ENCODE measurements at places on chromosomes 7 and 10.

DNA sequence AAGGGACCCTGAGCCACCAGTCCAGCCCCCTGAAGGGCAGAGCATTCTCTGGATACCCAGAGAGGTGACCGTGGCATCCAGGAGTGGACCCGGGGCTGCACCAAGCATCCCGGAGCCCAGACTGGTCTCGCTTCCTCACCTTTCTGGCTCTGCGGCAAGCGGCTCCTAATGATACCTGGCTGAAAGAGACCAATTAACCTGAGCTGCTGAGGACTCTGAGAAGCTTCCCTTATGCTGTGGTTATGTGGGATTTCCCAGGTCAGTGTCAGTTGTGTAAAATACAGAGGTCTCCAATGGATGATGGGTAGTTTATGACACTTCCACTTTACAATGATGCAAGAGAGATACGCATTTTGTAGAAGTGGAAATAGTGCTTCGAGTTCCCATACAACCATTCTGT, 51.5 kb downstream of the PFKFB3 start:
- no peak for DNase-seq

- DNase-seq = no peak
Measured at GRCh38 chr10:106076496-106076895, 1088.0 kb downstream of the SORCS1 start.

- no peak for DNase-seq
Measured at GRCh38 chr10:113665352-113665751, 1.5 kb upstream of the NRAP start.

DNA sequence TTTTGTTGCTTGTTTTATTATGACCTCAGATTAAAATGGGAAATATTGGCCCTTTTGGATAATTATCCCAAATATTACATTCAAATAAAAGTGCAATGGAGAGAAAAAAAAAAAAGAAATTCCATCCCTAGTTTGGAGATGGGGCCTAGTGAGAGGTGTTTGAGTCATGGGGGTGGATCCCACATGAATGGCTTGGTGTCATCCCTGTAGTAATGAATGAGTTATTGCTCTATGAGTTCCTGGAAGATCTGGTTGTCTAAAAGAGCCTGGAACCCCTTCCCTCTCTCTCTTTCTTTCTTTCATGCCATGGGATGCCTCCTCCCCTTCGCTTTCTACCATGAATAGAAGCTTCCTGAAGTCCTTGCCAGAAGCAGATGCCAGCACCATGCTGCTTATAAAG, 44.3 kb downstream of the MSRB2 start:
- DNase-seq = no peak

DNA sequence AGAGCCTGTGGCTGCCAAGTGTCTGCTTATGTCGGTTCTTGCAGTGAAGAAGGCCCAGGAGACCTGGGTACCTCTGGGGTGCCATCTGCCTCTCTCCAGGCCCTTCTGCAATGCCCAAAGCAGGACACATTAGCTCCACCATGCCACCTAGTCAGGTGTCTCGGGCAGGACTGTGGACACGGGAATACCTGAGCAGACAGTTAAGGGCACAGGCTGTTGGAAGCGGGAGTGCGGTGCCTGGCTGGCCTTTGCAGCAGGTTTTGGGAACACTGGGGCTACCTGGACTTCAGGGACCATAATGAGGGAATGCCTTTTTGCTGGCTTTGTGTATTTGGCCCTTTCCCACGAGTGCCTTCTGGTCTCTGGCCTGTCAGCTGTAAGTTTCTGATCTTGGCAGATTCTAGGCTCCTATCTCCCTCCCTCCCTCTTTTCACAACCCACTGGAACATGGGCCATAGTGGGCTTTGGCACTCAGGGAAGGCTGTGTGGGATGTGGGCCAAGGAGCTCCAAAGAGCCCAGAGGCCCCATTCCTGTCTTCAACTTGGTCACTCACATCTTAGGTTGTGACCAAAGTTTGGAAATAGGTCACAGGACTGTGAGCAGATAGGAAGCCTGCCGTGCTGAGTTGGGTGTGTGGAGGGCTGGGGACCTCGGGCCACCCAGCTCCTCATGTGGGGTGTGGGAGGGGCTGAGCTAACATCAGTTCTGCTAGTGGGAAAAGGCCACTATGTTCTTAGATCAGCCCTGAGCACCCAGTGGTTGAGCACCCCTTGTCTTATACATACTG, 41.5 kb upstream of the CXCL12 start:
- peak; percentile 15 for DNase-seq

DNA sequence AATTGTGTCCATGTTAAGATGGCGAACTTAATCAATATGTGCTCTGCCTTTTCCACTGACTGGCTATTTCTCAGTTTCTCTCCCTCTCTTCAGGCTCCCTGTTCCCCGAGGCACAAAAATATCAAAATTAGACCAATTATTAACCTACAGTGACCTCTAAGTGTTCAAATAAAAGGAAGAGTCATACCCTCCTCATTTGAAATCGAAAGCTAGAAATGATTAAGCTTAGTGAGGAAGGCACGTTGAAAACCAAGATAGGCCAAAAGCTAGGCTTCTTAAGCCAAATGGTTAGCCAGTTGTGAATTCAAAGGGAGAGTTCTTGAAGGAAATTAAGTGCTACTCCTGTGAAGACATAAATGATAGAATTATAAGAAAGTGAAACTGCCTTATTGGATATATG, 81.1 kb upstream of the MBL2 start:
- no peak for DNase-seq
